ENCODE measurements at places on chromosomes 3 and 15.

GRCh38 chr15:57333487-57333886 lies 42.8 kb upstream of the CGNL1 start:
- no peak for DNase-seq

GRCh38 chr15:28904003-28904402 lies 18.2 kb downstream of the APBA2 start:
- no peak for DNase-seq

DNA sequence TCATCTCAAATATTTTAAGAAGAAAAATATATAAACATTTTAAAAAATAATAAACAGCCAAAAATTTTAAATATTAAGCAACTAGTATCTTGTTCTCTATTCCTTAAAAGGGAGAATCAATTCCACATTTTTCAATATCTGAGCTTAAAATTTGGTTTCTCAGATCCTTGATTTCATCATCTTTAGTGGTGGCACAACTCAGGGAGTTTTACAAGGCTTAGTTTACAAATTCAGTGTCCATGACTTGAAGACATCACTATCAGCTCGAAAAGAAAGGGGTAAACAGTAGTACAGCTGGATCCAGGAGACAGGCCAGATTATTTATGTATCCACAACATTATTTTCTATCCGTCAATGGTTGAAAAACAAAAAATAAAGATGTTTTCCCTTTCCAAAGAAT lies 11.6 kb downstream of the IGF2BP2 start:
- no peak for DNase-seq

GRCh38 chr15:63357061-63357460 lies 24.6 kb downstream of the CA12 start:
- no peak for DNase-seq

GRCh38 chr3:86937306-86937791 lies 53.6 kb downstream of the VGLL3 start:
- DNase-seq = no peak

DNA sequence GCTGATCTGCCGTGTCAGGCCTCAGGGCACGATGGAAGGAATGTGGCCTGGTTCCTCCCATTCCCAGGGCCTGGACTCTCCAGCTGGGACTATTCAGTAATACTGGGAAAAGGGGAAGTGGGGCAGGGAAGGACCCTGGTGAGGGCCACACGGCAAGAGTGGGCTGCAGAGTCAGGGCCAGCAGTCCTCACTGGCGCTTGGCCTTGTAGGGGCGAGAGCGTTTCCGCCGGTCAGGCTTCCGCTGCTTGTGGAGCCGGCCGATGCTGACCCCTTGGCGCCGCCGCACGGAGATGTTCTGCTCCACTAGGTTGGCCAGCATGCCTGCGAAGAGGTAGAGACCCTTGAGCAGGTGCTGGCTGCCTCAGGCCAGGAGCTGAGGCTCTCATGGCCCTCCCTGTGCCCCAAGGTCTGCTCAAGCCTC lies 42.8 kb downstream of the SEMA3G start:
- DNase-seq = no peak

- no peak for DNase-seq
These were observed 365.6 kb downstream of the MAGI1 start for GRCh38 chr3:65672871-65673815.

- DNase-seq = no peak
These were observed 82.8 kb downstream of the SLCO3A1 start for GRCh38 chr15:91936182-91936775.

GRCh38 chr3:61803983-61804382 lies 242.6 kb downstream of the PTPRG start:
- DNase-seq = no peak

DNA sequence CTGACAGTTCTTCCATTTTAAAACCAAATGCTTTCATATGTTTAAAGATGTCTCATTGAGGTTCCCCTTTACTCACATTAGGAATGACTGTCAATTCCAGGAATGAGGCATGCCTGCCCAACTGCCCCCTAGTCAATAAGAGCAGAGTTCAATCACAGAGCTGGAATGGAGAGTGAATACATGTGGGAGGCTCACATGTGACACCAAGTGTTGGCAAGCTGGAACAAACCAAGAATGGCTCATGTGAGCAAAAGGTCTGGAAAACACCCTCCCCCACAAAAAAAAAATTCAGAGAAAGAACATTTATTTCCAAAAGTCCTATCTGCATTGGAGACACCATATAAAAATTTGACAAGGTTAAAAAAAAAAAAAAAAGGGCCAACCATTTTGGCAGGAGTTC lies 3.7 kb downstream of the PBRM1 start:
- DNase-seq = no peak

DNA sequence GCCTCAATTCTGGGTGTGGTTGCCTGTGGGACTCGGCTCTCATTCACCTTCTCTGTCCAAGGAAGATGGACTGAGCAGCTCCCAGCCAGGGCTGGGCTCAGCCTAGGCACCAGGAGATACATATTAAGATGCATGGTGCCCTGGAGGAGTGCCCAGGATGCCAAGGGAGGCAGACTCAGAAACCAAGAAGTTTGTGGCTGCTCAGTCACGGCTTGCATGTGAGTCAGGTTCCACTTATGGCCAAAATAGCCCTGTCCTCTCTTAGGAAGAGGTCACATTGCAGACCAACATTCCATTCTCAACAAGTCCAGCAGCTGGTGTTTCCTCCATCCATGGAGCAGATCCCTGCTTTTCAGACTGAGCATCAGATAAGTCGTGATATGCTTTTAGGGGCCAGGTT lies 21.8 kb downstream of the CDCP1 start:
- no peak for DNase-seq

DNA sequence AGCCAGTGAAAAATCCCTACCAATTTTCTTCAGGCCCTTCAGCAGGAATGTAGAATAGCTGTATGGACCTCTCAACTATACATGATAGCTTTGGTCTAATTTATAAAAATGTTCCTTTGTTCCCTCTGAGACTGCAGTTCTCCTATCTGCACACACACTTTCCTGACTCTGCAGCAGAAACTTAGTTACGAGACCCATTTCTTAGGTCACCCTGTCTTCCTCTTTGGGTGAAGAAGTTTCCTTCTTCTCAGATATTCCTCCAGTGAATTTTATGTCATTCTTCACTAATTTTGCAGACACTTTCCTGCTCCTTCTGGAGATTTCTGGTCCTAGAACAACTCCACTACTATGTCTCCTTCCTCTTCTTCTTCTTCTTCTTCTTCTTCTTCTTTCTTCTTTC lies 42.6 kb downstream of the CD200R1L start:
- DNase-seq = no peak

DNA sequence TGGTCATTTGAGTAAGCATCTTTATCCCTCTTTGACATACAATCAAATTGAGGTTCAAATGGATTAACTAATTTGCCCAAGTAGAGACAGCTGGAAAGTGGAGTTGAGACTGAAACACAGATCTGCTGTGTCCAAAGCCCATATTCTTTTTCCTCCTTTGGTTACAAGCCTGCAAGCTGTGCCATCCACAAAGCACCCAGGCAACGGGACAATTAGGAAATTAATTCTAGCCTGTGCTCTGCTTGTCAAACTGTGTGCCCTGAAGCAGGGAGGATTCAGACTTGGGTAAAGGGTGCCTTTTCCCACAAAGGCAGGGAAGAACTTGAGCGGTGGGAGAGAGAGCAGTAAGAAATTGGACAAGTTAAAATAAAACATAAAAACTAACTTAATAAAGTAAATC lies 127.9 kb downstream of the DTWD1 start:
- no peak for DNase-seq

DNA sequence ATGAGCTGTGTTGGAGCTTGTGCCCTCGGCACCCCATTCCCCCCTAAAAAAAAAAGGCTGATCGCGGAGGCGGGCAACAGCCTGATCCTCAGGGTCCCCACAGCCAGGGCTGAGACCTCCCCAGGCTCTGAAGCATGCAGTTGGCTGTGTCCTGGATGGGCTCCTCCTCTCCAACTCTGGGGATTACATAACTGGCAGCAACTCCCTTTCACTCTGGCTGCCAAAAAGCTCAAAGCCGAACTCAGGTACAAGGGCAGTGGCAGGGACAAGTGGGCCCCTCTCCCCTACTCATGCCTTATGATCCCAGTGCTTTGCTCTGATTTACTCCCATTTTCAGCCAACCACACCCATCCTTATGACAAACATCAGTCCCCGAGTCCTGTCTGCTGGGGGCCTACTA lies 18.3 kb downstream of the TPRA1 start:
- no peak for DNase-seq

DNA sequence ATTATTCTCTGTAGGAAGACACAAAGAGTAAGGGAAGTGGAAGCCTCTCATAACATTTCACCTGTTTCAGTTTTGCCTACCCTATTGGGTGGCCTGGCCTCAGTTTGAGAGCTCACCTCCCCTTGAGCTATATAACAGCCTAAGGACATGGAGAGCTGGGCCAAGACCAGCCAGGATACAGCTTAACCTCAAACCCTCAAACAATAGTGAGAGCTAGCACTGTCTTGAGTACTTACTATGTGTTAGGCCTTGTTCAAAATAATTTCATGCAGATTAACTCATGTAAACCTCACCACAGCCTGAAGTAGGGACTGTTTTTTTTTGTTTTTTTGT lies 15.0 kb upstream of the TBL1XR1 start:
- DNase-seq = no peak

DNA sequence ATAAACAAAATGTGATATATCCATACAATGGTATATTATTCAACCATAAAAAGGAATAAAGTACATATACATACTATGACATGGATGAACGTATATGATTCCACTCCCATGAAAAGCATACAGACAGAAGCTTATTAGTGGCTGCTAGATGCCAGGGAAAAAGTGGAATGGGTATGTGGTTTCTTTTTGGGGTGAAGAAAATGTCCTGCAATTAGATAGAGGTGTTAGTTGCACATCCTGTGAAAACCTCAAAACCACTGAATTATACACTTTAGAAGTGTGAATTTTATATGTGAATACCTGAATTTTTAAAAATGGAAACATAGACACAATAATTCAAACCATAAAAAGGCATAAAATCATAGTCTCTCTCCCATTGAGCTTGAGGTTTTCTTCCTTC lies 11.2 kb downstream of the DENND6A start:
- DNase-seq = no peak

- DNase-seq = no peak
These were observed 98.2 kb downstream of the FNDC3B start for GRCh38 chr3:172137287-172138192.

DNA sequence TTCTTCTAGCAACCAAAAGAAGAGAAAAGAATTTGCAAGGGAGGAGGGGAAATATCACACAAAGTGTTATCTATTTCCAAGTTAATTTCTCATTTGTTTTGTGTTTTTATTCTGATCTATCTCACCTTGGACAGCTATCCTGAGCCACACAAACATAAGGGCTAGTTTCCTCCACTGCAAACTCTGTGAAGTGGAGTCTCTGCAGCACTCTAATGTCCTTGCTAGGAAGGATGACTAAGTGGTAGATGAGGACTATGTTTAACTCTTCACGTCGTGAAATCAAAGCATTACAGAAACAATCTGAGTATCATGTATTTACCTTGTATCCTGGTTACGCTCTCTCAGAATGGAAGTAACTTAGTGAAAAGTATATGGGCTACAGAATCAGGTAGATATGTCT lies 33.9 kb upstream of the CHRM5 start:
- no peak for DNase-seq

- no peak for DNase-seq
These were observed 9.3 kb upstream of the BCL2L10 start for GRCh38 chr15:52121896-52122295.

GRCh38 chr3:17258823-17259436 lies 374.2 kb downstream of the PLCL2 start:
- no peak for DNase-seq

DNA sequence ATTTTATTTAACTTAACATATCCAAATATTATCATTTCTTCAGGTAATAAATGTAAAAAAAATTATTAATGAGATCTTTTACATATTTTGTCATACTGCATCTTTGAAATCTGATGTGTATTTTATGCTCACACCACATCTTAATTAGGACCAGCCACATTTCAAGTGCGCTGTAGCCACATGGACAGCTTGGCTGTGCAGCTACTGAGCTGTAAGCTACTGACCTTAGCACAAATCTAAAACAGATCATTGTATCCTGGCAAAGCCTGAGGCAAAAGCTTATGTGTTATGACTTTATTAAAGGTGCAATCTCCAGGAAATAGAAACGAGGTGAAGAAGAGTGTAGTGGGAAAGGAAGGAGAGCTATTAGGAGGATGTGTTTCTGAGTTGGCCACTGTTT lies 126.7 kb upstream of the UBE2E2 start:
- no peak for DNase-seq

- DNase-seq = no peak
These were observed 34.4 kb downstream of the RARB start for GRCh38 chr3:25462495-25462894.

GRCh38 chr3:69248436-69248835 lies 126.0 kb upstream of the LMOD3 start:
- no peak for DNase-seq

- no peak for DNase-seq
These were observed 125.0 kb downstream of the ZNF280D start for GRCh38 chr15:56608140-56608778.

DNA sequence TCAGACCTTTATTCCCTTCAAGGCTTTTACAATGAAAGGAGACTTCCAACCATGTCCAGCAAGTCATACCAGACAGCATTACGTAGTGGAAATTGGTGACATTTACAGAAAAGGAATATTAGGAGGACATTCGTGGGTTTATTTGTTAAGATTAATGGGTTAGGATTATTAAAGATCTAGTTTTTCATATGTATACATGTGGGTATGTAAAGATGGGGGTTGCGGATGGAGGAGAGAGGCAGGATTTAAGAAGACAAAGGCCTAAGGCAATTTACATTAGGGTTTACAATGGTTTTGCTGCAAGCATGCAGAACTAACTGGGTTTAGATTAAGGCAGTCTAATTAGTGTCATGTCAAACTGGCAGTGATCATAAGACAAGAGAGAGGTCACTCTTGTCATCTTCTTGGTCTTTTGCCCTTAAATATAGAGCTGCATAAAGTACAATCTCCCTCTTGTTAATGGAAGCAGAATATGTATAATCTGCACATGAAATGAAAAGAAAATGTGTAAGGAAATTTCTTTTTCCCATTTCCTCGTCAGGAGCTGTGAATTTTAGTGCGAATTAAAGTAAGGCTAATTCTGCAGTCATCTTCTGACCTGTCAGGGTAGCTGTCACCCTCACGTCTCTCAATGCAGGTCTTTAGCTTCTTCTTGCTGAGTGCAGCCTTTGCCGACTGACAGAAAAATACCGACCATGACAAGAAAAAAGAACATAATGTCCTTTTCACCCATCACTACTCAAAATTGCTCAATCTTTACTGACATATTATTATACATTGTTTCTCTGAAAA lies 258.9 kb upstream of the MEIS2 start:
- DNase-seq = no peak
